ENCODE measurements at places on chromosomes 7 and 10.

- no peak for DNase-seq
Measured at GRCh38 chr7:83161899-83162401, 734 bp downstream of the PCLO start.

DNA sequence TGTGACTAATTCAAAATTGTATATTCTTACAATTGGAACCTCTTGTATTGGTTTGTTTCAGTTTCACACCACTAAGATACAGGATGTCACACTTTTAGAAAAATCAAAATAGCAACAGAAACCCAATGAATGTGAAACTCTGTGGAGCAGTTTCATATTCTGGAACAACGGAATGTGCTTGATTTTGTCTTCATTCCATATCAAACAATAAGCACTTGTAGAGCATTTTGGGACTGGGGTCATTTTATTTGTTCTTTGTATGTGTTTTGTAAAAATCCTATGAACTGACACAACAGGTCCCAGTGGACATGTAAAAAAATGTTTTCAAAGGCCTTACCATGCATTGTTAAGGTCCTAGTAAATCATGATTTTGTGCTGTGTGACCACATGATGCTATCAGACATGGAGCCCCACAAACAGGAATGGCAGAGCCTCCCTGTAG, 123.1 kb downstream of the DKK1 start:
- DNase-seq: no peak

DNA sequence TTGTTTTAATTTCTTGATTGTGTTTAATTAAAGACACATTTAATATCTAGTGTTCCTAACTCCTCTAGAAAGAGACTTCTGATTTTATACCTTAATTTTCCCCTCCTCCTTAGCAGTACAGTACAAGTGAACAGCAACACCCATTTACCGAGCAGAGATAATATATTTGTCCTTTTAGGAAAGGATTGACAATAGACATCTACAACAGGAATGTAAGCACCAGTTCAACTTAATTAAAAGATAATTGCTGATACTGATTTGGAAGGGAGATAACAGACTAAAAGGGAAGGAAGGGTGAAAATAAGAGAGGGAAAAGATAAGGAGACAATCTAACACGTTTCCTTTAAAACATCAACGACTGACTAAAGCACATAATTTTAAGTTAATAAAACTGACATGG, 119.3 kb downstream of the SRPK2 start:
- no peak for DNase-seq

- no peak for DNase-seq
Measured at GRCh38 chr10:34010891-34011290, 676.4 kb upstream of the NRP1 start.

- DNase-seq: no peak
Measured at GRCh38 chr7:1925973-1926907, 256.2 kb downstream of the ELFN1 start.

DNA sequence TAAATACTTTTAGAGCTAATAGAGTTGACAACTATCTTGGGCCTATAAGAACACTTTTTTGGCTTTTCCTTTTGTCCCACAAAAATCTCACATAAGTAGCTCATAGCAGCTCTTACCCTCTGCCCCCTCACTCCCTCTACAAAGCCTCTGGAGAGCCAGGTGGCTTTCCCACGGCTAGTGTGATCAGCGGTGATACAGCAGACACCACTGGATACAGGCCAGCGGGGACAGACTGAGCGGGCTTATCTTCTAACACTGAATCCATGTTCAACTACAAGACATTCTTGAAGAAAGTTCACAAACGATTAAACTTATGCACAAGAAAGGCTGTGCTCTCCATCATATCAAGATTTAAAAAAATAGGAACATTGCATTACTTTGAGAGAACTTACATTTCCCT, 377.2 kb downstream of the PARD3 start:
- DNase-seq: no peak

DNA sequence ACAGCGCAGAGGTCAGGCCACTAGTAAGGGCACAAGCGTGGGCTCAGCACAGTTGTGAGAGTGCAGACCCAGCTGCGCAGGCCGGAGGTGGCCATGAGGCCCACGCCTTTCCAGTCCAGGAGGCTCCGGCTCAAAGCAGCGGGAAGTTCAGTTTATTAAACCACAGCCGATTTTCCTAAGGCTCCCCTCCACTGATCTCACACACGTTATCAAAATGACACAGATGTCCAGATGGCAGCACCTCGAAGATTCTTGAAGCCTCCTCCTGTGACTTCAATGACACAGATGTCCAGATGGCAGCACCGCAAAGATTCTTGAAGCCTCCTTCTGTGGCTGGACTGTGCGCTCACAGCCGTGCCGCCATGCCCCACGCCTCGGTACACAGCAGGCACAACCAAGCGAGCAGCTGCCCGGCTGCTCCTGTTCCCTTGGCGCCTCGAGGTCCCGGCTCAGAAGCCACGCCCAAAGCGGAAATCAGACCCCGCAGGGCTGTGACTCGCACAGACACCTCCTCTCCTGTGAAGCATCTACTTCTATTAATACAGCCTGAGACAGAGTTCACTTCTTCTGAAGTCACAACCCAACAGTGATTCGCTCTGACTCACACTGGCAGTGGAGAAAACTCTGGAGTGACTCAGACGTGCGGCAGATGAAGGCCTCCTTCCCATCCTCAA, 122.7 kb downstream of the MAD1L1 start:
- DNase-seq: no peak

DNA sequence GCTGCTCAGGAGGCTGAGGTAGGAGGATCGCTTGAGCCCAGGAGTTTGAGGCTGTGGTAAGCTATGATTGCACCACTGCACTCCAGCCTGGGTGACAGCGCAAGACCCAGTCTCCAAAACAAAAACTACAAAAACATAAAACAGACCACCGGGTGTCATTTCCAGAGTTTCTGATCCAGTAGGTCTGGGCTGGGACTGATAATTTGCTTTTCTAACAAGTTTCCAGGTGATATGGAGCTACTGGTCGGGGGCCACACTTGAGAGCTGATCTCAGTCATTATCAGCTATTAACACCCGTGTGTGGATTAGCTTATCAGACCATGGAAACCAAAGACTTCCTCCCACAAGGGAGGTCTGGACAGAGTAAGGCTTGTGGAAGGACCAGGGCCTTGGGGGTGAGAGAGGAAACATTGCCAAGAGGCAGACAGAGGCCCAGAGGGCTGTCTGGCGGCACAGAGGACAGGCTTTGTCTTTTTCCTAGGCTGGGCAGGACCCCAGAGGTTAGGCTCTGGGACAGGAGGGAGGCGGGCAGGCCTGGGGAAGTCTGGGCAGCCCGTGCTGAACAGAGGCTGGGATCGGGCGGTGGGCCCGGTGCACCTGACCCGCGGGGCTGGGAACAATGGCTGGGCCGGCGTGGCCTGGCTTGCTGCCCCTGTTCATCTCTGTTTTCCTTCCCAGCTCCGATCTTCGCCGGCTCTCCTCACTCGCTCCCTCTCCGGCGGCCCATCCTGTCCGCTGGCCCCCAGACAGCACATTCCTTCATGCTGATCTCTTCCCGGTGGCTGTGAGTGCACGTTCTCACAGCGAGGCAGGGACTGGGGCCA, 25.2 kb downstream of the TMEM270 start:
- DNase-seq: no peak

GRCh38 chr10:62899311-62899710, 83.1 kb upstream of the EGR2 start:
- DNase-seq: no peak

GRCh38 chr7:96784597-96784996, 75.0 kb upstream of the SEM1 start:
- DNase-seq: no peak

DNA sequence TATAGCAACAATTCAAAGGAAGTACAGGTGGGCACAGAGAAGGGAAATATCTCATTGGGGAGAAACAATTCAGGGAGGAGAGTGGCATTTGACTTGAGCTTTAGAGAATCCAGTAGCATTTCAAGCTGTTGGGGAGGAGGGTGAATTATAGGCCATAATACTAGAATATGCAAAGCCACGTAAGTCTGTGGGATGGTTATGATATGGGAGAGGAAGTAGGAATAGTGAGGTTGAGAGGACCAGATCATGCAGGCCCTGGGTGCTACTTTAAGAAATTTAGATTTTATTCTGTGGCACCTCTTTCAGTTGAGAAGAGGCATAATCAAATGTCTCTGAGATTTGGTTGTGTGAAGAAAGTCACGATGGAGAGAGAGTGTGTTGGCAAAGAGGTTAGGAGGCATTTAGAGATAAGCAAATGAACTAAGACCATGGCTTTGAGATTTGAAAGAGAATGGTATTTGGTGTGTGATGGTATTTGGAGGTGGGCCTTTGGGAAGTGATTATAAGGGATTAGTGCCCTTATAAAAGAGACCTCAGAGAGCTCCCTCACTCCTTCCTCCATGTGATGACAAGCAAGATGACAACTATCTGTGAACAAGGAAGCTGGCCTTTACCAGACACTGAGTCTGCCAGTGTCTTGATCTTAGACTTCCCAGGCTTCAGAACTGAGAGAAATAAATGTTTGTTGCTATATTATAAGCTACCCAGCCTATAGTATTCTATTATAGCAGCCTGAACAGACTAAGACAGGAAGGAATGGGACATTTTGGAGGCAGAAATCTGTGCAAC, 15.1 kb downstream of the ADD3 start:
- no peak for DNase-seq

DNA sequence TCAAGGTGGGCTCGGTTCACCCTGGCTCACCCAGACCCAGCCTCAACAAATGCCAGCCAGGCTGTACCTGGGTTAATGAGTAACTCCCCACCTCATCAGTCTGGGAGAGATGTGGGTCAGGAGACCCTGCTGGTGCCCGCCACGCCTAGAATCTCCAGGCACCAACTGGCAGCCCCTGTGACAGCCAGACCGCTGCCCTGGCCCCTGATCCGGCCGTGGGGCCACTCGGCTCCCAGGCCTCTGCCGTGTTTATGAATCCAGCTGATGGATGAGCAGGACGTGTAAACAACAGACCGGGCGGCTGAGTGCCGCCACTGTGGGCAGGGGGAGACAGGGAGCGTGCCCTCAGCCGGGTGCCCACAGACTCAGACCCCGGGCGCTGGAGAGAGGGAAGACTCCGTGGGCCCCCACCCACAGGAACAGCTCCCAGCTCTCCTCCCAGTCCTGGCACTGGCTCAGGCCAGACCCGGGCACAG, 34.0 kb upstream of the PDGFA start:
- no peak for DNase-seq

DNA sequence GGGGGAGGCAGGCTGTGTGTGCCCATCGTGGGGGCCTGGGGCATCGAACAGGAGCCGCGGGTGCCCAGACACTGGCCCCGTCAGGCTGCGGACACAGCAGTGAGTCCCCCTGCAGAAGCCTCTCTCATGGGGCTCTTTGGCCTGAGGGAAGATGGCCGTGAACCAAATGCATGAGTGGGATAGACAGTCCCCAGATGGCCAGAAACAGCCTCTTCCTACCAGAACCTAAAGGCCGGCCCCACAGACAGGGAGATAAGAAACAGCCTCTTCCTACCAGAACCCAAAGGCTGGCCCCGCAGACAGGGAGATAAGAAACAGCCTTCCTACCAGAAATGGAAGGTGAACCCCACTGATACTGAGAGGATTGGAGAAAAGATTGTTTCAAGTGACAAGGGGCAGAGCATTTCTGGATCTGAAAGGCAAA, 16.6 kb downstream of the IDI2 start:
- no peak for DNase-seq

GRCh38 chr7:55588379-55588699, 16.0 kb upstream of the VOPP1 start:
- DNase-seq: no peak

- no peak for DNase-seq
Measured at GRCh38 chr10:76124280-76124679, 692.9 kb downstream of the LRMDA start.

DNA sequence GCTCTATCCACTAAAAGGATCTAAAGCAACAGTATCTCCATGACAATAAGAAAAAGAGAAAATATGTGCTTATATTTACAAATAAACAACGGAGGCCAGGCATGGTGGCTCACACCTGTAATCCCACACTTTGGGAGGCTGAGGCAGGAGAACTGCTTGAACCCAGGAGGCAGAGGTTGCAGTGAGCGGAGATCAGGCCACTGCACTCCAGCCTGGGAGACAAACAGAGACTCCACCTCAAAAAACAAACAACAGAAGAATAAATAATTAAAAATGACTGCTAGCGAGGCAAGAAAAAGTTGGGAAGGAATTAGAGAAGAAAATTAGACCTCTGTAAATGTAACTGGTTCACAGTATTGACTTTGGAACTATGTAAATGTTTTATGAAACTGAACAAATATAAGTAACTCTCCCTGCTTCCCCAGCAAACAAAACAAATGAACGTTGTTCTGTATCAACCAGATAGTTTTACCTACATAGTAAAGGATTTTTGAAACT, 17.1 kb downstream of the TRIM24 start:
- no peak for DNase-seq

DNA sequence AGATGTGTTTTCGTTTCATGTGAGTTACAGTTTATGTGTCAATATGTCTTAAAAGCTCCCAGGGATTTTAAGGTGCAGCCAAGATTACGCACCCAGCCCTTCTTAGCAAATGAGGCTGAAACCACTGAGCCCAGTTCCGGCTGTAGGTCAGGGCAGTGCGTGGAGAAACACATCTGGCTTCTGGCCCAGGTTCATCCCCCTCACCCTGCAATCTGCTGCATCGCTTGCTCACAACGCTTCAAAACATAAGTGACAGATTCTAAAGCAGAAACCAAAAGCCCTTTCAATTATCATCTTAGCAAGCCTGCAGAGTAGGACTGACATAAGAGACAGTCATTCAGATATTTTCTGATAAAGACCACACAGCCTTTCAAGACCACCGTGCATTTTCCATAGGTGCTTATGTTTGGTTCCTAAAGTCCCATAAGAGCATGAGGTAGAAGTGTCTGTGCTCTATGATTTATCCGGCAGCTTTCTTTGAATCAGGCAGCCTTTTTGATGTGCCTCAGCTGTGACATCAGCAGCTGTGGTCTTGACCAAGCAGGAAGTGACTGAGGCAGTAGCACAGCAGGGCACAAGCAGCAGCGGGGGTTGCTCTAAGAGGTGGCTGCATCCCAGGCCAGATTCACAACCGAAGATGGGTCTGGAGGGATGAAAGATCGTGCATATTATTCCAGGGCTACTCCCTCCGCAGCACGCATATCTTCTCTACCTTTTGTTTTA, 72.1 kb upstream of the LYZL2 start:
- DNase-seq: peak; percentile 33

DNA sequence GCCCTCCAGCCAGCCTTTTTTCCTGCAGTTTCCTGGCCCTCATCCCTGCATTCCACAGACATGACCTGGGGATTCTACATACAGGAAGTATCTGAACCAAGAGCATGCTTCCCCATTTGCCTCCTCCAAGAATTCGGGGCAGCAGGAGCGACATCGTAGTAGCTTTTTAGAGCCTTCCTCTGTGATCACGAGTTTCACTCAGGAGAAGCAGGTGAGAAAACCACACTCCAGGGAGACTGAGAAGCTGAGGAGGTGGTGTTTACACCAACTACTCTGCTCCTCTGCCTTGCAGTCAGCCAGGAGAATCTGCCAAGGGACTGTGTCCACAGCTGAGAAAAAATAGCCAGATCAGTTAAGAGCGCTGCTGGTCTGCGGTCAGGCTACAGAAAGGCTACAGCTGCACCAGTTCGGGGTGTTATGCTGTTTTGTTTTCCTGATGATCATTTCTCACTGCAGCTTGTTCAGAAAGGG, 54.1 kb downstream of the HSPA12A start:
- no peak for DNase-seq

GRCh38 chr10:124587811-124588211, 126.2 kb downstream of the LHPP start:
- DNase-seq: no peak
